ENCODE measurements at places on chromosomes 4 and X.

DNA sequence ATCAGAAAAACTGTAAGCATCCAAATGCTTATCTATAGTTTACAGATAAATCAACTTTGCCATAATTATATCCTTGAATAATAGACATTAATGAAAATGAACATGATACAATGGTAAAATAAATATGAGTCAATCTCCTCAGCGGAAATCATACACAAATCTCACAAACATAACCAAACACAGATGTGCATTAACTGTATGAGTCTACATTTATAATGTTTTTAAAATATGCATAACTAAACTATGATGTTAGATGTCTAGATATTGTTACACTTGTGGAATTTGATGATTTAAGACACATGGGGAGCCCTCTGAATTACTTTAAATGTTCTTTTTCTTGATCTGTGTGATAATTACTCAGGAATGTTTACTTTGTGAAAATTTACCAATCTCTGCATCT lies 951.2 kb downstream of the TECRL start:
- no peak for DNase-seq

- no peak for DNase-seq
Observed at GRCh38 chrX:28625223-28625622, 38.0 kb downstream of the IL1RAPL1 start.

DNA sequence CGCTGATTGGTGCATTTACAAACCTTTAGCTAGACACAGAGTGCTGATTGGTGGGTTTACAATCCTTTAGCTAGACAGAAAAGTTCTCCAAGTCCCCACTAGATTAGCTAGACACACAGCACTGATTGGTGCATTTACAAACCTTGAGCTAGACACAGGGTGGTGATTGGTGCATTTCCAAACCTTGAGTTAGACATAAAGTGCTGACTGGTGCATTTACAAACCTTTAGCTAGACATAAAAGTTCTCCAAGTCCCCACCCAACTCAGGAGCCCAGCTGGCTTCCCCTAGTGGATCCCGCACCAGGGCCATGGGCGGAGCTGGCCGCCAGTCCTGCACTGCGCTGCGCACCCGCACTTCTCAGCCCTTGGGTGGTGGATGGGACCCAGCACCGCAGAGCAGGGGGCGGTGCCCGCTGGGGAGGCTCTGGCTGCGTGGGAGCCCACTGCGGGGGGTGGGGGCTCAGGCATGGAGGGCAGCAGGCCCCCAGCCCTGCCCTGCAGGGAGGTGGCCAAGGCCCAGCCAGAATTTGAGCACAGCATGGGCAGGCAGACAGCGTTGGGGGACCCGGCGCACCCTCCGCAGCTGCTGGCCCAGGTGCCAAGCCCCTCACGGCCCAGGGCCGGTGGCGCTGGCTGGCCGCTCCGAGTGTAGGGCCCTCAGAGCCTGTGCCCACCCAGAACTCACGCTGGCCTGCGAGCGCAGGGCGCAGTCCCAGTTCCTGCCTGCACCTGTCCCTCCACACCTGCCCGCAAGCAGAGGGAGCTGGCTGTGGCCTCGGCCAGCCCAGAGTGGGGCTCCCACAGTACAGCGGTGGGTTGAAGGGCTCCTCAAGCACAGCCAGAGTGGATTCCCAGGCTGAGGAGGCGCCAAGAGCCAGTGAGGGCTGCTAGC lies 608.9 kb upstream of the LCORL start:
- no peak for DNase-seq

- DNase-seq, result no peak
Observed at GRCh38 chrX:100328351-100328750, 81.7 kb downstream of the PCDH19 start.

- no peak for DNase-seq
Observed at GRCh38 chrX:136531951-136532350, at the start of gene VGLL1. TSS of gene VGLL1 (plus strand) at chrX:136532215. CDS start at chrX:136536021, 3,806 bp downstream.

- DNase-seq, result no peak
Observed at GRCh38 chr4:40845154-40845835, 95.5 kb downstream of the NSUN7 start.

GRCh38 chrX:145190801-145191389 lies 56.4 kb upstream of the SPANXN1 start:
- DNase-seq, result no peak

- no peak for DNase-seq
Observed at GRCh38 chrX:48604701-48605100, 7.4 kb downstream of the WDR13 start.

DNA sequence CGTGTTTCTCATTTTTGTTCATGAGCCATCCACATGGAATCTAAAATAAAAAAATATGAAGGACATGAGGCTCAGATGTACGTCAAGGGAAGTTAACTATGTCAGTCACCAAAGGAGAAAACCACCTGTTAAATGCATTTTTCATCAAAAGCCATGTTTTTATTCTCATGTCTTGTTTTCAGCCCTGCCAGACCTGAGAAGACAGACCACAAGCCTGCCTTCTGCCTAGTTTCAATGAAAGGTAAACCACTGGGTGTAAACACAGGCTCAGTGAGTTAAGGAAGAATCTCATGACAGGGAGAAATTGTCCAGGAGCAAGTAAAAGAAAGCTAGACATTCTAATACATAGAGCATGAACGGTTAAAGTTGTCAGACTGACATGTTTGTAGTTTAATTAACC lies 52.3 kb upstream of the TNIP3 start:
- DNase-seq, result no peak

DNA sequence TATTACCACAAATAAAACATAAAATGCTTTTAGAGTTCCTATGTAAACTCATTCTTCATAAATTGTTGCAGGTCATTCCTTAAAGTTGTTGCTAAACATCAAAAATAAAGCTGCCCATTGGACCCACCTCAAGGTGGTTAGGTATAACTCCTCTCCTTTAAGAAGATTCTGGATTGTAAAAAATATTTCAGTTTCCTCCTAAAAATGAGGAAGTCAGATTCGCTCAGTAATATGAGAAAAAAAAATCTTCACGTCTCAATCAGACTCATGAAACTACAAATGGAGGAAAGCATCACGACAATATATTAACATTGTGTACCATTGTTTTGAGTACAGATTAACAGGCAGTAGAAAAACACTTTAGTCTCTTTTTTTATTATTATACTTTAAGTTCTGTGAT lies 105.9 kb downstream of the DDX60 start:
- DNase-seq, result no peak

- no peak for DNase-seq
Observed at GRCh38 chr4:48342606-48342880, 1.2 kb downstream of the SLAIN2 start.

GRCh38 chrX:50801135-50801534 lies 12.9 kb downstream of the SHROOM4 start:
- DNase-seq, result no peak

GRCh38 chr4:120008957-120009356 lies 57.7 kb downstream of the MAD2L1 start:
- no peak for DNase-seq

- no peak for DNase-seq
Observed at GRCh38 chr4:6368096-6368495, 98.4 kb downstream of the WFS1 start.

DNA sequence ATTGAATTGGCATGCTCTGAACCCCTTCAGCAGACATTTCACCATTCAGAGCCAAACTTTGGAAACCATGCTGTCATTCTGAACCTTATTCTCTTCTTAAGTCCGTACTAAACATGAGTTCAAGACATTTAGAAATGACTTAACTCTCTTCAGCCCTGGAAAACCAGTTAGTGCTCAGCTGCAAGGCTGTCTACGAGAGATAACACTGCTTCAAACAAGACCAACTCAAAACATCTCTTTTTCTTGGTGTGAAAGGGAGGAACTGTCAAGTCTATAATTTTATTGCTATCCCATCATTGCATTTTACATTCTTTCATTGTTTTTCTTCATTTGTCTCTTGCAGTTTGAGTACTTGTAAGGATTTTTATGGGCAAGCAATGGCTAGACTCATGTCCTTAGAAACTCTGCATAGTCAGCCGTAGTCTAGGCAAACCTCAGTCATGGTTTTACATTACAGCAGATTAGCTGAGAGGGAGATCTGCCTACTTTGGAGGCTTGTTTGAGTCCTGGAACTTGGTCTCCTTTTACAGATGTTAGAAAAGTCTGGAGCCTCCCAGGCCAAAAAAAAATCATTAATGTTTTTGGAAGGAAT lies 120.6 kb upstream of the JADE1 start:
- no peak for DNase-seq

DNA sequence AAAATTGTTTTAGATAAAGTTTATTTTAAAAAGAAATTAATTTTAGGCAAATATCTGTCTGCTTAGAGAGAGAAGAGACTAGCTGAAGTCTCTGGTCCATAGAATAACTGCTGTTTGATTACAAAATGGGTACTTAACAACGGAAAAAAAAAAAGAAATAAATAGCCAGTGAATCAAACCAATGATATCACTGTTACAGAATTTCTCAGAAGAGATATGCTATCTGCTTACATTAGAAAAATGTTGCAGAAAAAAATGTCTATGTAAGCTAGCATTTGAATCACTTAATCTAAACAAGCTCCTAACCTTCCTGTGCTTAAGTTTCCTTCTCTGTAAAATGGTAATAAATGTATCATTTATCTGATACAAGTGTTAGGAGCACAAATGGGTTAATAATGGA lies 189.9 kb downstream of the IL15 start:
- no peak for DNase-seq

DNA sequence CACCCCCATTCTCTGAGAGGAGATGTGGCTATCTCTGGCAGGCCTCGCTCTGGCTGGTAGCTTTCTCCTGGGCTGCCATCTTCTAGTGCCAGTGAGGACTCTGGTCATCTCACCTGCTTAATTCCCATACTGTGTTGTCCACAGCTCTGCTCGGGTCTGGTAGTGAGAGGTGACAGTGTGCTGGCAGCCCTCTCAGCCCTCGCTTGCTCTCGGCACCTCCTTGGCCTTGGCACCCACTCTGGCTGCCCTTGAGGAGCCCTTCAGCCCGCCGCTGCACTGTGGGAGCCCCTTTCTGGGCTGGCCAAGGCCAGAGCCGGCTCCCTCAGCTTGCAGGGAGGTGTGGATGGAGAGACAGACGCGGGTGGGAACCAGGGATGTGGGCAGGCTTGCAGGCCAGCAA lies 52.7 kb downstream of the CPLX1 start:
- DNase-seq, result no peak

DNA sequence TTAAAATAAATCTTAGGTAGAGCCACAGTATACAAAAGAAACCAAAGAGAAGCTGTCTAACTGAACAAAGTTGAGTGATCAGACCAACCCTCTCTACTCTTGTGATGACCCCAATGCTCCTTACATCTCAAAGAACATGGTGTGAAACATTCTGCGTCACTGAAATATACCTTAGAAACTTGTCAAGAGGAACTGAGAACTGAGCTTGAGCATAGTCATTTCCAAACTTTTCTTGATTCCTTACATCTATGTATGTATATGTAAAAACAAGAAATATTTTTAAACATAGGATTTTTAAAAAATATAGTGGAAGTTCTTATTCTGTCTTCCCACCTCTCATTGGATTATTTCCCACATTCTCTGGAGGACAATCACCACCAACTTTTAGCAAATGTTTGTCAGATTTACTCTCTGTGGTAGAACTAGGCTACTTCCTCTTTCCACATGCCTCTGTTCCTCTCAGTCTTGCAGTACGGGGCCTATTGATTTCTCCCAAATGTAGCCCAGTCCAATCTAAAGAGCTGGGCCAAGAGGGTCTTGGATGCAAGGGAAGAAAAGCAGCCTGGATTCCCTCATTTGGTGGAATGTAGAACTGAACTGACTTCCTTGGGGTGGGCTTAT lies 98.2 kb upstream of the HHIP start:
- peak; percentile 77 for DNase-seq

GRCh38 chrX:44072631-44073030 lies 99.4 kb upstream of the NDP start:
- no peak for DNase-seq

DNA sequence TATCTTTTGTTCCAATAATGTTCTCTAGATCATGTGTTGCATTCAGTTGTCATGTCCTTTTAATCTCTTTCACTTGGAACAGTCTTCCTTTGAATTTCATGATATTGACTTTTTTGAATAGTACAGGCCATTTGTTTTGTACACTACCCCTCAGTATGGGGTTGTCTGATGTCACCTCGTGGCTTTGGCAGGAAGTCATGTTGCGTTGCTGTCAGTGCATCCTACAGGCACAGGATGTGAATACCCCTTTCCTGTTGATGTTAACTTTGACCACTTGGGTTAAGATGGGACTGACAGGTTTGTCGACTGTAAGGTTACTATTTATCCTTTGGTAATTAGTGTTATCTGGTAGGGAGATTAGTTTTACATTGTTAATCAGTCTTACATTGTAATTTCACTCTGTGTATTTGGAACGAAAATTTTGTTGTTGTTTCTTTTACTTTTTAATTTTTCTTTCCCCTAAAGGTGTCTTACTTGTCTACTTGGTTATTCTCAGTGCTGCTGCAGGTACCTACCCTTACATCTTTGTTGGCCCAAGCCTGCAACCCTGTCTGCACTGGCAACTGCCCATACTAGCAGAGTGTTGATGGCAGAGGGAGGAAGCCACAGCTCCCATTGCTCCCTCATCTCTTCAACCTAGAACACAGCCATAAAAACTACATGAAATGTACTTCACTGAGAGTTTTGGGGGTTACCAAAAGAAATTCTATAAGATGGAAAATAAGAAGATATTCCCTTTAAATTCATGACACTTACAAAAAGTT lies 14.7 kb upstream of the ATP8A1 start:
- no peak for DNase-seq

GRCh38 chrX:75086731-75087195 lies 69.3 kb downstream of the ABCB7 start:
- no peak for DNase-seq

GRCh38 chr4:76897536-76898384 lies at the start of gene SOWAHB:
TSS of gene SOWAHB (minus strand) at chr4:76898144. CDS start at chr4:76897849, 295 bp downstream.
- peak; percentile 21 for DNase-seq

GRCh38 chr4:23746672-23747071 lies 143.2 kb downstream of the PPARGC1A start:
- DNase-seq, result no peak

- no peak for DNase-seq
Observed at GRCh38 chr4:100682477-100683218, 164.8 kb upstream of the EMCN start.

DNA sequence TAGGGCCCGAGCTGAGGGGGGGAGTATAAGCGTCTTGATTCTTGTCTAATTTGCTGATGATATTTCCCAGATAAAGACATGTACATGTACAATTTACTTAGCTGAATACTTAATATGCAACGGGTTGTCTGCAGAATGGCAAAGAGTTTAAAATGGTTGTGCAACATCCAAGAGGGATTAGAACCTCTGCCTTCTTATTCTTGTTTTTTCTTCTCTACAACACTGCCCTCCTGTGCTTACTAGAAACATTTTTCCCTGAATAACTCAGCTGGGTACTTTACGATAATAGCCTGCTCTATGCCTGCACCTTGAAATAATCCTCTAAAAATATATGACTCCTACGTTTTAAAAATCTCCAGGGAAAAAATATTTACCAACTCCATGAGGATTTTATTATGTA lies 41.8 kb downstream of the INTS12 start:
- DNase-seq, result no peak

GRCh38 chr4:8513931-8514330 lies 66.3 kb upstream of the GPR78 start:
- DNase-seq, result no peak

GRCh38 chr4:36187723-36188333 lies 56.5 kb downstream of the ARAP2 start:
- DNase-seq, result no peak

- no peak for DNase-seq
Observed at GRCh38 chr4:91961504-91961903, 342.3 kb upstream of the GRID2 start.

GRCh38 chrX:153769158-153769864 lies 5.3 kb downstream of the PLXNB3 start:
- DNase-seq, result peak; percentile 6
